ENCODE measurements at places on chromosomes 6 and 20.

DNA sequence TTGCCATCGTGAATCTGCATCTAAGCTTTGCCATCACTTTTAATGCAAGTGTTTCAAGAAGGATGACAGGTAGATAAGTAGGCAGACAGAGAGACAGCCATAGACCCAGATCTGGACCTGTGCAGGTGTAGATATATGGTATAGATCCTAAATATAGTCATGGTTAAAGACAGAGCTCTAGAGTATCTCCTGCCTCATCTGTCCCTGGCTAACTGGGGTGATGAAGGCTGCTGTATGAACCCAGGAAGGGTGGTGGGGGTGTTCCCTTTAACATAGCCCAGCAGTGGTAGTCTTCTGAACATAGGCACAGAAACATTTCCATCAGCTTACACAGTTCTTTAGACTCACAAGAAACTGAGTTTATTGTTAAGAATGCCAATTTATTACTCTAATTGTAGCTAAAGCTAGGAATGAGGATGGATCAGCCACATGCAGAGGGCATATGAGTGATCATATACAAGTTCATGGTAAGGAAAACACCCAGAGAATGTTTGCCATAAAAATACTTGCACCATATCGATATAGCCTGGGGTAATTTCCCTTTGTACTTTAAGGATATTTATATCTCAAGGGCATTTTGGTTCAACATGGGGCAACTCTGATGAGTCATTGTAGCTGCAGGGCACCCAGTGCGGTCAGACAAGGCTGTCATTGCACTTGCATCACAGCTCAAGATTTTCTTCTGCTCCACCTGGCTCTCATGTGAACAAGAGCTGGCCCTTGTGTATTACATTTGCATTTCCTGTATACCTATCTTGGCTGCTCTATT lies 587.2 kb downstream of the EPM2A start:
- DNase-seq, result peak; percentile 3

DNA sequence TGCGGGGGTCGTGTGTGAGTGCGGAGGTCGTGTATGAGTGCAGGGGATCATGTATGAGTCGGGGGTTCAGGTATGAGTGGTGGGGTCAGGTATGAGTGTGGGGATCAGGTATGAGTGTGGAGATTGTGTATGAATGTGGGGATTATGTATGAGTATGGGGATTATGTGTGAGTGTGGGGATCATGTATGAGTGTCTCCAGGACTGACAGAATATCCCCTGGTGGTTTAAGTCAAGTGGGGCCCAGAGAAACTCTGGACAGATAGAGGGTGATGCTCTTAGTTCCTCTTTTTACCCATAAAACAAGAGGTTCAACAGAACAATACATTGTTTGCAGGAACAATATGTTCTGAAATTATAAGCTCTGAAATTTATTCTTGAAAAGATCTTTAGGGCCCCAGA lies 131.9 kb downstream of the UST start:
- no peak for DNase-seq

- no peak for DNase-seq
These were observed 44.4 kb upstream of the ENPP5 start for GRCh38 chr6:46215213-46215612.

DNA sequence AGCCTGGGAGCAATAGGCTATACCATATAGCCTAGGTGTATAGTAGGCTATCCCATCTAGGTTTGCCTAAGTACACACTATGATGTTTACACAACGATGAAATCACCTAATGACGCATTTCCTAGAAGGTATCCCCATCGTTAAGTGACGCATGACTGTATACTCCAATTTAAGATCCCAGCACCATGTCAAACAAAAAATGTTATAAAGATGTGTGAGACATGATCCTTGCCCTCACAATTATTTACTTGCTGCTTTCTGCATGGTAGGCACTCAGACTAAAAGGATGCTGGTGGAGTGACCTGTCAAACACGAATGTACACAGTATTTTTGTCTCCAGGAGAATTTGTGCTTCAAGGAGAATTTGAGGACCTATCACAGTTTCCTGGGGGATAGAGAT lies 32.3 kb downstream of the SNAP25 start:
- no peak for DNase-seq

Measured in KBM-7 (cell line).